ENCODE measurements at places on chromosomes 6 and 20.

- DNase-seq: peak; percentile 95
Observed at GRCh38 chr20:49278036-49278817, at the start of gene ZNFX1. Gene ZNFX1, minus strand, starts transcription at chr20:49278057. Its CDS starts 2,218 bp downstream, at chr20:49275839.

DNA sequence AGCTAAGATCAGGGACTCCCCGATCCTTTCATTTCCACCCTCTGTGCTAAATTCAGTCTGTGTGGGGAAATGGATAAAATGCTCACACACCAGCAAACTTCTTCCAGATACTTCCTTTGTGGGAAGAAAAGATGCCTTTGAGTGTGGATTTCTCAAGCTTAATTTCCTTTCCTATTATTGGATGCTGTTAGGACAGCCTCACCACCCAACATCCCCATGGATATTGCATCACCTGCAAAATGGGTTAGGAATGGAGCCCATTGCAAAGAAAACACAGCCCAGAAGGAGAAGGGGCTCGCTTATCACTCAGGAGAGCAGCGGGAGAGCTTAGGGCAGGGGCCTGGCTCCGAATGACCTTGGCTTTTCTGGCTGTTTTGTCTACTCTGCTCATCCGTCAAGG is 272.2 kb downstream of the CDC5L start:
- DNase-seq: no peak

GRCh38 chr6:36624461-36625157 is 30.4 kb downstream of the SRSF3 start:
- DNase-seq: no peak

GRCh38 chr20:584161-584970 is 25.7 kb downstream of the TCF15 start:
- DNase-seq: no peak

DNA sequence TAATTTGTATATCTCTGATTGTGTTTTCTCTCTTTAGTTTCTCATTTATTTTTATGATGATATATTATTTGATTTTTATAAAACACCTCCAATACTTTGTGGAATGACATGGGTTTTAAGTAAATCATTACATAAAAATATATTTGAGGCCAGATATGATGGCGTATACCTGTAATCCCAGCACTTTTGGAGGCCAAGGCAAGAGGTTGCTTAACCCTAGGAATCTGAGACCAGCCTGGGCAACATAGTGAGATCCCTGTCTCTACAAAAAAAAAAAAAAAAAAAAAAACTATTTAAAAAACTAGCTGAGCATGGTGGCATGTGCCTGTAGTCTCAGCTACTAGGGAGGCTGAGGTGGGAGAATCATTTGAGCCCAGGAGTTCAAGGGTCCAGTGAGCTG is 87.3 kb downstream of the BMP6 start:
- no peak for DNase-seq

- no peak for DNase-seq
Observed at GRCh38 chr6:4930025-4930691, 73.7 kb downstream of the RPP40 start.

GRCh38 chr20:50689864-50690649 is 1.3 kb downstream of the RIPOR3 start:
- no peak for DNase-seq

DNA sequence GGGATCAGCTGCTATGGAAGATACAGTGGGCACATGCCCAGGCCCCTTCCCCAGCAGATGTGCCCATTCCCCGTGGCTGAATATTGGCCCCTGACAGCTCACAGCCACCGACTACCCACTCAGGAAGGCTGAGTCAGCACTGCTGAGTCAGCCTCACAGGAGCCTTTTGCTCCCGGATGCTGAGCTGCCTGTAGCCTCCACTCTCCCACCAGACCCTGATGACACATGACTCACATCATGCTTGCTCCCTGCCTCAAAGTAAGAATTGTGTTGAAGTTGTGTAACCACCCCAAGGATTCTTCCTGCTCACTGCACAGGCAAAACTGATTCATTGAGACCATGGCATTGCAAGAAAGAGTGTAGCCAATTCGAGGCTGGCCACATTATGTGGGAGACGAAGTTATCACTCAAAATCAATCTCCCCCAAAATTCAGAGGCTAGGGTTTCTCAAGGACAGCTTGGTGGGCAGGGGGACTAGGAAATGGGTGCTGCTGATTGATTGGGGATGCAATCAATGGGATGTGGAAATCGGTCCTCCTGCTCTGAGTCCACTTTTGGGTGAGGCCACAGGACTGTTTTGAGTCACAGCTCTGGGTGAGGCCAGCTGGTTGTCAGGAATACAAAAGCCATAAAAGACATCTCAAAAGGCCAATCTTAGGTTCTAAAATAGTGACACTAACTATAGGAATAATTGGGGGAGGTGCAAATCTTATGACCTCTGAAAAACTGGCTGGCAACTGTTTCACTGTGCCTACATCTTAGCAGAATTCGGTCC is 556.6 kb upstream of the CDH4 start:
- DNase-seq: no peak

DNA sequence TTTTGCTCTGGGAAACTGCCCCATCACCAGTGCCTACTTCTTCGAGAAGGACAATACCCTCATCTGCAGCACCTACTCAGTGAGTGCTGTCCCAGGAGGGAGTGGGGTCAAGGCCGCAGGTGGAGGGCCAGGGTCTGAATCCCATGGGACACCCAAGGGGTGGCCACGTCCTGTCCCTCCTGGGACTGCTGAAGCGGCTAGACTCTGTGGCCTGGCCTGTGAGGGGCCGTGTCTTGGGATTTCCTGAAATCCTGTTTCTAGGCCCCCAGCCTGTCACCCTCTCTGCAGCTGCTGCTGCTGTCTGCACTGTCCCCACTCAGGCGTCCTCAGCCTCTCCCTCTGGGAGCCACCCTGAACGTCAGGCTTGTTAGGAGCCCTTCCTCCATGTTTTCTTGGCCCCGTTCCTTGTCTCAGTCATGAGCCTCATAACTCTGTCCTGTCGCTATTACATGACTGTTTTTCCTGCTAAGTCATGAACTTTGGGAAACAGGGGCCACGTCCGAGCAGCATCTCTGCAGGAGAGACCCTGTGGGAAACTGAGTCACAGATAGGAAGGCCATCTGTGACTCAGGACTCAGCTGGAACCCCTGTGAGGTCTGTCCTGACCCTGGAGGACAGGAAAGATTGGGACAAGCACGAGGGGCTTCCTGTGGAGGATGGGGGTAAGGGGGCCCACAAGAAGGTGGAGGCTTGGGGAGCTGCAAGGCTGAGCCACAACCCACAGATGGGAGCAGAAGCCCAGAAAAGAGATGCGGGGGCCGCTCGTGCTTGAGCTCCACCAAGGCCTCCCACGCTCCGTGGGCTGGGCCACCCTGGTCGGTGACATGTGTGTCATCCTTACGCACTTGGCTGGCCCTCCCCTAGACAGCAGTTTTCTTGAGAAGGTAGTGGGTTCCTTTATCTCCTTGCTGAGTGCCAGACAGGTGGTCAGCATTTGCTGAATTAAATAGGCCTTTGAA is 49.9 kb downstream of the EFCAB8 start:
- DNase-seq: no peak

Measured in ascending aorta (tissue), 2 donors.